ENCODE measurements at places on chromosomes 5 and 9. TPM values are rescaled to one million over a fixed set of nuclear protein-coding genes. Genes with fewer than 3 reads are reported as not detected.

DNA sequence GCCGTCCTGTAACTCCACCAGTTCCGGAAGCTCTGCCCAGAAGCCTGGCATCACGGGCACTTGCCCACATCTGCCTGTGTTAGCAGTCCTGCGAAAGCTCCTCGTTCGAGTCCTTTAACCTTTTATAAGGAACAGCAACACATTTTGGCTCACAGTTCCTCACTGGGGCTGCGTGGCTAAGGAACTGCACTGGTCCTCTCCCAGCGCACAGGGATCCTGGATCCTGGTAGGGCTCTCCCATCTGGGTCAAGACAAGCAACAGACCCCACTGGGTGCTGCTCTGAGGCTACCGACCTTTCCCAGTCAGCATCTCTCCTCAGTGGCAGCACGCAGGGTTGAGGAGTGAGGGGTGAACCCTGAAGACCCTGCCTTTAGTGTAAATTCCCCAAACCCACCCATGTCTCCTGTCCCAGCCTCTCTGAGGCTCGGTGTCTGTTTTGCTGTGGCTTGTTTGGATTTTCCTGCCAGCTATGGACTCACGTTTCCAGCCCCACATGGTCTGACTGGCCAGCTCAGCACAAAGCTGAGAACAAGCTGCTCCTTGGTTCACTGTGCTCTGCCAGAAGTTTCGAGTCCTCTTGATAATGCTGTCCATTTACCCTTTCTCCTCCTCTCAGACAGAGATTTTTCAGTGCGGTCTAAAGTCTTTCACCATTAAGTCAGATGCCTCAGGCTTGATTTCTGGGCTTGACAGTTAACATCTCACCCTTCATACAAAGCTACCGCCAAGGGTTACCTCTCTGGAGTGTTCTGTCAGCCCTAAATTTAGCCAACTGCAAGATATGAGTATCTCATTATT, 80.0 kb downstream of the AK8 start:
- DNase-seq = no peak

DNA sequence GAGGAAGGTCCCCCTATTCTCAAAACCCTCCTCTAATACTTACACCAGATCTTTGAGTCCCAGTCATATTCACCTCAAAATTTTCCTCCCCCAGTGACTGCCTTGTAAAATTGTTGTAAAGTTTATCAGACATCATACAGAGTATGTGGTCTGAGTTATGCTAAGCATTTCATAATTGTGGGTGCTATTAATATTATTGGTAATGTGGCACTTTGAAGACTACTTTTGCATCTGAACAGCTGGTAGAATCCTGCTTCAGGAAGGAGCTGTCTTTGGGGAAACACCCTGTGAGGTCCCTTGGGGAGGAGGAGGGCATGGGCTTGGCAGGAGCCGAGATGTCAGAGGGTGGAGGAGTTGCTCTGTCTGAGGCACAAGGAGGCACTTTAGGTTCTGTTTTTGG, 164.9 kb upstream of the ZNF618 start:
- DNase-seq = no peak

DNA sequence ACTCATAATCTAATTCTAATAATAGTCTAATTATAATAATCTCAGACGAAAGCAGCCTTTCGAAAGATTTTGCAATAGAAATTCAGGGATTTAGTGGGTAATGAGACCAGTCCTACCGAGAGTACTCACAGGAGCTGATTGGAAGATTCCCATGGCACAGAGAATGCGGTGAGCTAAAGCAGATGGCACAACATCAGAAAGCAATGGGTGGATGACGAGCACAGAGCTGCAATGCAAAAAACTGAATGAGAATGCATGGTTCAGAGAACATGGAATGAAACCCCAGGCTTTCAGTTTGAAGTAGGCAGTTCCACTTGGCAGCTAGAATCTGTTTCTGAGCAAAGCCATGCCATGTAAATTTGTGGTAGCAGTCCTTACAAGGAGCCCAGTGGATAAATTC, 78.2 kb upstream of the SPINK5 start:
- DNase-seq = no peak

Gene IL7R
- 42.7 TPM for total RNA-seq

Gene ABLIM3
- total RNA-seq = 0.41 TPM

Gene ORM2
- not detected for total RNA-seq

DNA sequence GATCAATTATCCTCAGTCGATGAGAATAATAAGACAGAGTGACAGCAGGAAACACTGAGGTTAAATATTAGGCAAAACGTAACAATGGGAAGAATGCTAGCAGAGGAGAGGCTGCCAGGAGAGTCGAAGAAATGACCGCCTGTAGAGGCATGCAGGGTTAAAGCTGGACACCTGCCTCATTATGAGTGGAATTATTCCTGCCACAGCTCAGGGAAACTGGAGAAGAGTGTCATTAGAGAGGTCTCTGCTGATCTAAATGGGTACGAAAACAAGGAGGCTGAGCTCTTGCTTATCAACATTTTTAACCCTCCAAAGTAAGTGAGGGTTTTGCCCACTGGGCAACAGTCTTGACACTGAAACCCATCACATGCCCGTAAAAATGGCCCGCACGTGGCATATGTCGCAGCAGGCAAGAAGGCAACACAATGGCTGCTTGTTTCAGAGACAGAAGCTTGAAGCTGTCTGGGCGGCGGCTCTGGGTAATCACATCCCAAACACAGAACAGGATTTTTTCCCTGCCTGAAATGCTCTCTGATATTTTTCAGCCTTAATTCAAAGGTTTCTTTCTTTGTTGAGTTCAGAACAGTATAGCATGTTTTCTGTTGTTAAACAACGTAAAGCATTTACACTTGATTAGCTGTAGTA, 118.7 kb downstream of the MED27 start:
- no peak for DNase-seq

Gene PLPP7
- total RNA-seq = 0.59 TPM

Gene SLC36A2
- not detected for total RNA-seq

- no peak for DNase-seq
Observed at GRCh38 chr9:116000748-116001329, 152.8 kb upstream of the PAPPA start.

Gene SCGB3A2
- 1.2 TPM for total RNA-seq

Gene SLCO6A1
- not detected for total RNA-seq

Measured in natural killer cell (primary cell).